Stimulated activated CD4-positive, alpha-beta T cell treated with anti-CD3 and anti-CD28 coated beads, Interleukin-1b, Interleukin-23, amount 100 ng/mL, for 1 hour (primary cell): ENCODE measurements at places on chromosomes 7 and 10.

DNA sequence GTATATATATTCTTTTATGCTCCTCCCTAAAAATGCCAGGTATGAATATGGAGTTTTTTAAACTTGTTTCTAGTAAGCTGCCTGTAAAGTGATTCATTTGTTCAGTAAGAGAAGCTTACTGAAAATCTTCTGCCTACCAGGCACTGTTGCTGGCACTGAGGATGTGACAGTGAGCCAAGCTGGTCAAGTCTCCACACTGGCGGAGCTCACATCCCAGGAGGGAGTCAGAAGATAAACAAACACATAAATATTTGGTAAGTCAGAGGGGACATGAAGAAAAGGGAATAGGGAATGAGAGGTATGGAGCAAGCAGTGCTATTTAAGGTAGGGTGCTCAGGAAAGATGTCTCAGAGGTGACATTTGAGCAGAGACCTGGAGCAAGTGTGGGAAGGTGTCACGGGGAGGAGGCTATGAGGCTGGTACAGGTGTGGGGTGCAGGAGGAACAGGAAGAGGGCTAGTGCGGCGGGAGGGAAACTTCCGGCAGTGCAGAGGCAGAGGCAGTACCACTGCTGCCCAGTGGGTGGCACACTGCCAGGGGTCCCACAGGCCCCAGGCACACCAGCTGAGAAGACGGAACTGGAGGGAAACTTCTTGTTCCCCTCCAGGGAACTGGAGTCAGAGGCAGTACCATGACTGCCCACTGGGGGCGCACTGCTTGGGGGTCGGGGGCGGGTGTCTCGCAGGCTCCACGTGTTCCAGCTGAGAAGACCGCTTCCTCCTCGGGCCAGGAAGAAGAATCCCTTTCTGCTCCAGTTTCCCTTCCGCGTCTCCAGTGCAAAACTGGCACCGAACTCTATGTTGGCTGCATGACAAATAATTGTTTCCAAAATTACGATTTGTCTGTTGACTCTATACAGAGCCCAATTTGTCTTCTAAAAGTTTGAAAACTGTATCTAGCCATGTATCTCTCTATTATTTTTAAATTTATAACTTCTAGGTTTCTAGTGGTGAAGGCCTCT is 161.0 kb downstream of the TEX36 start:
- DNase-seq: no peak

DNA sequence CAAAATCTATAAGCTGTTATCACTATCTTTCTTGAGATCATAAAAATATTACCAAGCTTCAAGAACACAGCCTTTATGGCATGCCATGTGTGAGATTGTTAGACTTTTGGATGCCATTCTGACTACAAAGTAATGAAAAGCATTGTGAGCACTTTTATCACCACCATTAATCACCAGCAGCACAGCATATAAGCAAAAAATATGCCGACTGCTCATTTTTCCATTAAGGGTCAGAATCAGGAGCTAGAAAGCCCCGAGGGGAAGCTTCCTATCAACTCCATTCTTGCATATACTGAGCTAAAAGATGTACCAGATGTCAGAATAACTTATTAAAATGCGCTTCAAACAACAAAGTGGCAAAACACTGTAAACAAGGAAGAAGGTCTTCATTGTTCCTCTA is 114.3 kb downstream of the LMBR1 start:
- no peak for DNase-seq

GRCh38 chr7:84583331-84583730 is 388.7 kb upstream of the SEMA3A start:
- DNase-seq: no peak

DNA sequence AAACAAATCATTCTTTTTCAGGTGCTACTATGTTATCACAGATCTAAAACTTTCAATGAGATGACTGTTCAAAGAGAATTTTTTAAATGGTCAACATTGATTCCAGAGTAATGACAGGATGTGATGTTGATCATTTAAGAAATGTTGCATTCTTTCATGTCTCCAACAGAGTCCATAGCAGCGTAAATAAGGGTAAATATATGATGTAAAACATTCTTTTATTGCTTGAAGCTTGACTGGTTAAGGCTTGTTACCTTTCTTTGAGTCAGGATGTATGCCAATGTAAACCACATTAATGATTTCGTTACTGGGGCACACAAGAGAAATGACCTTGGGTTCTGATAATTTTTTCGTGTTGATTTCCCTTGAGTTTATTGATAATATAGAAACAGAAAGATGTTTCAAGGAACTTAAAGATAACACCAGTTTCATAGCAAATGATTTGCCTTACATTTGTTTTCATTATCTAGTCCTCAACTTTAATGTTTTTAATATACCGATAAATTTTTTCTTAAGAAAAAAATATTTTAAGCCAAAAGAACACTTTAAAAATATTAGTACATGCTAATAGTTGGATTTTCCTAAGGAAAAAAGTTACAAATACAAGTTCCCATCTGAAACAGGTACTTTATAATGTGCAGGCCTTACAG is 3.5 kb downstream of the STK17A start:
- DNase-seq: no peak

DNA sequence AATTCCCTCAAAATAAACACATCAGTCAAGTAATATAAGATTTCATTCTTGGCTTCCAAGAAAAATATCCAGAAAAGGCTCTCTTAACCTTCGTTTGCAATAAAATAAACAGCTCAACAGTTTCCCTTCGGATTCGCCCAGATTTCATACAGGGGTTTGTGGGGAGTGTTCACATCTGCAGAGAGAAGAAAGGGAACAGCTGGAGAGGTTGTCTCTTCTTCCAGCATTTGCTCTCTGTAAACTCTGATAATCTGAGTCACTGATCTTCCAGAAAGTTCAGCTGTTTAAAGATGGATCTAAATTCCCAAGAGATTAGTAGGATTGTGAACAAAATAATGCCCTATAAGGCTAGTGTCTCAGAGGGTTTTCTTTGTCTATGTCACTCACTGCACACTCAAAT is 277.9 kb downstream of the HPSE2 start:
- no peak for DNase-seq

GRCh38 chr10:103854686-103855391 is 537 bp downstream of the SH3PXD2A start:
- no peak for DNase-seq

DNA sequence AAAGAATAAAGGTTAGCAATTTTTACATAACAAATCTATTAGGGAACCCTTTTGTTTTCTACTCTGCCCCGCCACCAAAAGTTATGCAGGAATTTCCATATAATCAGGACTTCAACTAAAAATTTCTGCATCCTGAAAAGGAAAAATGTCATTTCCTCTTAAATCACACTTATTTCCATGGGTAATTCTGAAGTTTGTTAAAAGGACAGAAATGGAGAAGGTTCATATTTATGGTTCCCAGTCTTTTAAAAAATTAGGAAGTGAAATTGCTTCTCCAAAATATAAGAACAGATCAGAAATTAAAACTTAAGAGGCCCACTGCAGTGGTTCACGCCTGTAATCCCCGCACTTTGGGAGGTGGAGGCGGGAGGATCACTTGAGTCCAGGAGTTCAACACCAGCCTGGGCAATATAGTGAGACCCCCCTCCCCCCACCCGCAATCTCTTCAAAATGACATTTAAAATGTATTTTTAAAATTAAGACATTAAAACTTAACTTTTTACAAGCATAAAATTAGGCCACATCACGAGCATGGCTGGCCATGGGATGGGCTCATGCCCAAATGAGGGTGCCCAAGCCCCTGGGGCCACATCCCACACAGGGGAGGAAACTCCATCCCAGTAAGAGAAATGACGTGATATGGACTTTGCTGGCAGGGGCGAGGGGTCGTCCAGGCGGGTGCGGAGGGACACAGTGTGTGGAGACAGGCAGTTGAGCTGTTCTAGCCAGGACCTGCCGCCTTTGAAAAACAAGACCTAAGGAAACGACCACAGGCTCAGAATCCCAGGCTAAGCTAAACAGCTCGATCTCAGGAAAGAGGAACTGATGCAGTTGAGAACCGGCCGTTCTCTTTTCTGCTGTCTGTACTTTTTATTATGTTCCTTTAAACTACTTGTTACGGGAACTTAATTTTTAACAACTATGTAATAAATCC is 51.3 kb upstream of the NFE2L3 start:
- DNase-seq: no peak

DNA sequence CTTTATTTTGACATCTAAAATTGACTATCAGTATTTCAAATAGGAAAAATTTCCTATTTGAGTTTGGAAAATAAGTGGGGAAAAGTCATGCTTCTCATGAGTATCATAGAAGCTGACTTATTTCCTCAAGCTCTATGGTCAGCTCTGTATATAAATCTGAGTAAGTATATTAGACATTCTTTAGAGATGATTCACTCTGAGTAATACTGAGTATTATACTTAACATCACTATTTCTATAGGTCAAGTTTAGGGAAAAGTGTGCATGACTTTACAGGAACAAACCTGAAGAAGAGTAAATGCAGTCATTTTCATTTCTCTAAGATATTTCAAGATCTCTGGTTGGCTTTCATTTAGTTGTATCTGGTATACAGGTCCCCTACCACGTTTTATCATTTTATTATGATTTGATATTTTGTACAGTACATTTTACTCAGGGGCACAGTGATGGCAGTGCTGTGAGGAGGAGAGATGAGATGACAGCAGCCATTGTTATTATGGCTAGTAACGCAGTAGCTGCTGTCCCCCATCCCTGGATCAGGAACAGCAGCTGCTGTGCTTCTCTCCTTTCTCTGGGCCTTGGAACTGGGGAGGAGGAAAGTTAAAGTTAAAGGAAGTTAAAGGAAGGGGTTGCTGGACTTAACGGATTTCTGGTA is 15.2 kb downstream of the SND1 start:
- no peak for DNase-seq
